ENCODE measurements at places on chromosomes 7 and 10.

GRCh38 chr7:92709150-92709549, 119.0 kb upstream of the FAM133B start:
- DNase-seq, result no peak

GRCh38 chr7:5419539-5420066, 4.0 kb downstream of the TNRC18 start:
- peak; percentile 37 for DNase-seq

DNA sequence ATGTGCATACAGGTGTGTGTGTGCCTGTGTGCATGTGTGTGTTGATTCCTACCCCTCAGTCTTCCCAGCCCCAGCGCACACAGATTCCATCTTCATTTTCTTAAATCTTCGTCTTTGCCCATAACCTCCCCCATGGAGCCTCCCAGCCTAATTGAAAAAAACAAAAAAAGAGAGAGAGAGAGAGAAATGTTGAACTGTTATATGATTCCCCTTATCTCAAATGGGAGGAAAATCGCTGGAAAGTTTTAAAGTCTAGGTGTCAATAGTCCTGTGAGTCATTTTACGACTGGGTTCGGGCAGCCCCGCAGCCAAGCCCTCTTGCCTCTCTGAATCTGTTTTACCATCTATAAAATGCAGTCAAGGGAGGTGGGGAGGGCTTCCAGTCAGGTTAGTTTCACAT, 60.9 kb downstream of the SPOCK2 start:
- DNase-seq, result no peak

- no peak for DNase-seq
These were observed 292.1 kb downstream of the BAMBI start for GRCh38 chr10:28969413-28969812.

DNA sequence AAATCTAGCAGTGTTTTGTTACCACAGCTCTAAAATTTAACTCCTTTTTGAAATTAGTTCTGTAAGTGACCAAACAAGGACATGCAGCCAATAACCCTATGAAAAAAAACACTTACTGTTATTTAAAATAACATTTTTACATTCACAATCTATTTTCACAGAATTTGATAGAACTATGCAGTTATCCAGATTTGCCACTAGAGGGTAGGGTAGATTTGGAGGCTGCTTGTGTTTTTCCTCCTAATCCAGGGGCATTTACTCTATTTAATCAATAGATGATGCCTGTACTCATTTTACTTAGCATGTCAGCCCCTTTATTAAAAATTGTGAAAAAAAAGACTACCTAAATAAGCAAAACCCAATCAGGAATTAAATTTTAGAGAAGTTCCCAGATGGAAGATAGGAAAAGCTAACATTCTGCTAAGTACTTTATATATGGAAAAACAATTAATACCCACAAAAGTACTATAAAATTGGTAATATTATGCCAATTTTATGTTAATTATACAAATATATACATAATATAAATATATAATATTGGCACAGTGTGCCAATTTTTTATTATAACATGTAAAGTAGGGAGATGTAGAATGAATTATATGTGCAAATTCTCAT, 18.1 kb upstream of the LIPK start:
- no peak for DNase-seq

GRCh38 chr10:126111516-126111915, 215.2 kb downstream of the FANK1 start:
- DNase-seq, result no peak

DNA sequence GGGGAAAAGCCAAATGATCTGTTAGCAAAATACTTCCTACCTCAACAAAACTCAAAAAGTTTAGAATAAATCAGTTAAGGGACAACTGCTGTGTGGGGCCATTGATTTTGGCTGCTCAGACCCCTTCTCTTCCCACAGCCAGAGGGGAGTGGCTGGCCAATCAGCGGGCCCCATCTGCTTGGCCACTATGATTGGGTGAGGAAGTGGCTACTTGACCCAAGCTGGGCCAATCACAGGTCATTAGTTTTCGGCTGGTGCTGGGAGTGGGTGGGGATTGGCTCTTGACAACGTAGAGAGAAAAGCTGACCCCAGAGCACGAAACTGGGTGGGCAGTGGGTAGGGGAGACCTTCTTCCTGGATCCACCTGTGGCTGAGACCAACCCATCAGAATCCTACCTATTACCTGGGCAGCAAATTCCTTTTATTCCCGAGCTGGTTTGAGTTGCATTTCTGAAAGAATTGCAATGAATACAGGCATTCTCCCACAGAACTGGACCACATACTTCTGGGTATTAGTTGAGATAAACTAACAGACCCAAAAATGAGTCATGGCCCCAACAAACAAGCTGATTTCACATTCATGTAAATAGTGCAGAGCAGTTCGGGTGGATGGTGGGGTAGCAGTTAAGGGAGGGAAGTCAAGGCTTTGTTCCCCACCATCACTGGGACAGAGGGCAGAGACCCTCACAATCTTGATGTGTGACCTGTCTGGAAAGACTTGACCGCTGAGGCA, 35.6 kb upstream of the HMX3 start:
- DNase-seq, result no peak

DNA sequence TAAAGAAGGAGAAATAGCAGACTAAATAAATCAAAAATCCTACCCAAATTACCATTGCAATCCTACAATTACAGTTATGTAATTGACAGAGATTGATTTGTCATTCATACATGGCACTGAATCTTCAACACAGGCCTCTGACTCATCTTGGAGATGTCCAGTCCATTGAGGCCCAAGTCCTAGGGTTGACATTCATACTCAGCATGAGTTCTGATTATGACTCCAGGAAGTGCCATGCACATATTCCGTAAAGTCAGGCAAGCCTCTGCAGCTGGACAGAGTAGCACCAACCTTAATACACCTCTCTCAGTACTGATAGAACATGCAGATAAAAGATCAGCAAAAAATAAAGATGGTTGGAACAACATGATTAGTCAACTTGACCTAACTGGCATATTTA, 353.7 kb upstream of the NFE2L3 start:
- DNase-seq, result no peak

DNA sequence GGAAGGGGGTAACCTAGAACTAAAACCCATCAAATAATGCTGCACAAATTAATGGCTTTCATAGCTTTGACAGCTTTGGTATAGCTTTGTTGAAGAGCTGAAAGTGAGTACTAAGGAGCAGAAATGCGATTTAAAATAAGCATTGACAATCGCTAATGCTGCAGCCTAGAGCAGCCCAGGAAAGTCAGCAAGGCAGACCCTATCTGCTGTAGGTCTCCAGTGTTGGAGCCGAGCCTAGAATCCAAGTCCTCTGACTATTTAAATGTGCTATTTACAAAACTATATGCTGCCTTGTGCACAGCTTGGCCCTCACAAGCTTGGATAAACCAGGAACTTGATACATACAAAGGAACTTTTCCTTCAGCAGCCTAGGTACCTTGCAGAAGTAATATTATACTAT, 64.9 kb upstream of the ASAH2 start:
- DNase-seq, result no peak

GRCh38 chr7:33733870-33734650, 171.3 kb upstream of the BMPER start:
- no peak for DNase-seq

GRCh38 chr7:81498176-81498575, 271.7 kb downstream of the HGF start:
- DNase-seq, result no peak

DNA sequence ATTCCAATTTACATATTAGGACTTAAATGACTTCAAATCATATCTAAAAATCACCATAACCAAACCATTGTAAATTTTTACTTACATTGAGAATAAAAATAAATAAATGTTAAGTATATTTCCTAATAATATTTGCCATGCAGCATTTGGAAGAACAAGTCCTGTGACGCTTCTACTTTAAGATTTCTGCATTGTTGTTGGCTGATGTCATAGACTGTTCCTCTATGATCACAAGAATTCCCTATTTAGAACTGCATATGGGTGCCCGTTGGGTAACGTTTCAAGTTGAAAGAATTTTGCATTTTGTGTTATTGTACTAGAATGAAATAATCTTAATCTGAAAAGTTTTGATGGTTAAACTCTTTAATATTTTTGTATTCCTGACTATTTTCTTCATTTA, 5.1 kb upstream of the ITGB1 start:
- DNase-seq, result peak; percentile 60

GRCh38 chr7:158394936-158395335, 192.7 kb downstream of the PTPRN2 start:
- no peak for DNase-seq

DNA sequence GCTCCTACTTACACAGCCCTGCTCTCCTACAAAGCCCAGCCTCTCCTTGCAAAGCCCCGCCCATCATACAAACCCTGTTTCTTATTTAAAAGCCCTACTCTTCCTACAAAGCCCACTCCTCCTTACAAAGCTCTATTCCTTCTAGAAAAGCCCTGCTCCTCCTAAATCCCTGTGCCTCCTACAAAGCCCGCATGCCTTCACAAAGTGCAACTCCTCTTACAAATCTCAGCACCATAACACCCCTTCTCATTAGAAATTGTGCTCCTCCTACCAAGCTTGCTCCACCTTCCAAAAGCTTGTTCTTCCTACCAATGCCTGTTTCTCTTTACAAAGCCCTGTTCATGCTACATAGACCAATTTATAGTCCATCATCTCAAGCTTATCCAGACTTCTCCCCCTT, 66.1 kb downstream of the PCGF5 start:
- DNase-seq, result no peak

- no peak for DNase-seq
These were observed 1250.6 kb downstream of the GATA3 start for GRCh38 chr10:9305018-9305655.

DNA sequence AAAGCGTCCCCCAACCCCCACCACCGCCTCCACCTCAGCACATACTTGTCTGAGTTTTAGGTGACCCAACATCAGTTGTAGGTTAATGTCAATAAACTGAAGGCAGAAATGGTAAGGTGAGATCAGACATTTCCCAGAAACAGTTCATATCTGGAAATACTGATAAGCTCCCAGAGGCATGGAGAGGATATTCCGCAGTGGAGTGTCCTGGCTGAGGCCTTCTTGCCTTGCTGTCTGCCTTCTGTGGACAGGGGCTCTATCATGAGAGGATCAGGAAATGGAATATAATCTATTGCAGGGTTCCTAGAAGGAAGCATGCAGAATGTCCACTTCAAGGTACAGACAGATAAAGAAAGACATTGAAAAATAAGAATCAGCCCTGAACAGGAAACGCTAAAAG, 473.3 kb upstream of the MKI67 start:
- DNase-seq, result no peak

- DNase-seq, result no peak
These were observed 16.4 kb upstream of the C10orf105 start for GRCh38 chr10:71735709-71736569.

GRCh38 chr7:141220263-141220880, 146.5 kb downstream of the TMEM178B start:
- DNase-seq, result no peak

GRCh38 chr10:125157505-125157904, 2.9 kb downstream of the CTBP2 start:
- no peak for DNase-seq

DNA sequence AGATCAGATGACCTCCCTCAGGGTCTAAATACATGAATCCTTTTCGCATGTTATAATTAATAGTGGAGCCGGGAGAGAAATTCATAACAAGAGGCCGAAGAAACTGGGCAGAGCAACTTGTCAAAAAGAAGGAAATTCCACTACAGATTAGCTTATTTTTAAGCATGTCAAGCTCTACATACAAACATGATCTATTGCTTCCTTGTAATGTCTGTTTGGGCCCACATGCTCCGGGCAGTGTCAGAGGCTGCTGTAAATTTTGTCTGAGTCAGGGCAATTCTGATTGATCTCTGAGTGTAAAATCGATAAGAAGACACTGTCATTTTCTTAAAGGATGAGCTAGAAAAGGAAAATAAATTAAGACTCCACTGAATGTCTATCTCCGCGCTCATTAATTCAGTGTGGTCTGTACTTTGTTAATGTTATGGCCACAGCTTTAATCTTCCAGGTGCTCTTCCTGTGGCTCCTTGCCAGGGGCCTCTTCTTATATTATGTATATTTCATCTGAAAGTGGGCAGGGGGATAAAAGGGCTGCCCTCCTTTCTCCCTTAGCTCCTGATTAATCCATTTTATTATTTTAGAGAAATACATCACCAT, 194.1 kb upstream of the SP8 start:
- no peak for DNase-seq

GRCh38 chr7:151727579-151728285, 149.2 kb downstream of the PRKAG2 start:
- DNase-seq, result peak; percentile 98

DNA sequence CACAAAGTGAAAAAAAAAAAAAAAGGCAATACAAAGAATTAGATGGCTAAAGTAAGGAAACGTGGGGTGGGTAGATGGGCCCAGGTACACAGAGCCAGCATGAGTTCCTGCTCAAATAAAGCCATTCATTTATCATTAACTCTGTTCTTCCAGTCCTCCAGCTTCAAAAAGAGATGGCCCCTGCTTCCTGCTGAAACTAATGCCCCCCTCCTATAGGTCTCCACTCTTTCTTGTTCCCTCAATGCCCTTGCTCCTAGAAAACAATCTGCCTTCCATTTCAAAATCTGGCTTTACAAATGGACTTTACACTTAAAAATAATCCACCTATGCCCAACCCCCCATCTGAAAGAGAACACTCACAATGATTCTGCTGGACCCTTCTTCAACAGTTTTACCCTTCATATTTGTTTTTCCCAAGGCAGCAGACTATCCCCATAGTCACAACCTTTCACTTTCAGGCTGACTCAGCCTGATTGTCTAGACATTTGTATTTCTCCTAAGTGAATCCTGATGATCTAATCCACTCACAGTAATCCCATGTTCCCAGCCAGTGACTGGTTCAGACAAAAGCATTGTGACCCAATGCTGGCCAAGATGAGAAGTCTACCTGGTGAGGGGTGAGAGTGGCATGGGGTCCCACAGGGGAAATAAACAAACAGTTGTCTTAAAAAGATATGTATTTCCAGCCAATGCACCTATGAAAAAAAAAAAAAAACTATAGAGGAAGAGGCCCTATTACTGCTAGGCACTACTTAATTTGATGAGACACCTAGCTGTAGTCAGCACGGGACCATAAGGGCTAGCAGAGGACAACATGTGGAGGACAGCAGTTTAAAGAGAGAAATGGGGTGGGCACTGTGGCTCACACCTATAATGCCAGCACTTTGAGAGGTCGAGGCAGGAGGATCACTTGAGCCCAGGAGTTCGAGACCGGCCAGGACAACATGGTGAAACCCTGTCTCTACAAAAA, 74.6 kb upstream of the GRID1 start:
- DNase-seq, result peak; percentile 70

- peak; percentile 47 for DNase-seq
These were observed 101.9 kb upstream of the TNRC18 start for GRCh38 chr7:5525271-5526099.

- DNase-seq, result peak; percentile 53
These were observed 77.8 kb upstream of the PIP4K2A start for GRCh38 chr10:22792161-22792560.

- DNase-seq, result peak; percentile 68
These were observed 19.0 kb upstream of the CLDN4 start for GRCh38 chr7:73811760-73812168.

DNA sequence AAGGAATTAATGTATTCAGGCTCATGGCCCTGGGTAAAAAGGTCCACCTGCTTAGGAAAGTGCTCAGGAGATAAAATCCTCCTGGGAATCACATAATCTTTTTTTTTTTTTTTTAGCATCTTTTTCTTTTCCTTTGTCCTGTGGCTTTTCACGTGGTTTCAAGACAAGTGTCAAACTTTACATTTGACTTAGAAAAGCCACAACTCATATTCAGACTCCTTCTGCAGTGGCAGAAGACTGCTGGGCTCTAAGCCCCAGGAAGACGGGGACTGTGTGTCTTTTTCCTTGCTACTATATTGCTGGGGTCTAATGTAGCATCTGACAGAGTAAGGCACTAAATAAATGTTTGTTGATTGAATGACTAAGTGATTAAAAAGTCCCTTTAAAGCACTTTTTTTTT, 127.5 kb upstream of the ANKRD1 start:
- no peak for DNase-seq
